ENCODE measurements at places on chromosomes 3 and 15.

DNA sequence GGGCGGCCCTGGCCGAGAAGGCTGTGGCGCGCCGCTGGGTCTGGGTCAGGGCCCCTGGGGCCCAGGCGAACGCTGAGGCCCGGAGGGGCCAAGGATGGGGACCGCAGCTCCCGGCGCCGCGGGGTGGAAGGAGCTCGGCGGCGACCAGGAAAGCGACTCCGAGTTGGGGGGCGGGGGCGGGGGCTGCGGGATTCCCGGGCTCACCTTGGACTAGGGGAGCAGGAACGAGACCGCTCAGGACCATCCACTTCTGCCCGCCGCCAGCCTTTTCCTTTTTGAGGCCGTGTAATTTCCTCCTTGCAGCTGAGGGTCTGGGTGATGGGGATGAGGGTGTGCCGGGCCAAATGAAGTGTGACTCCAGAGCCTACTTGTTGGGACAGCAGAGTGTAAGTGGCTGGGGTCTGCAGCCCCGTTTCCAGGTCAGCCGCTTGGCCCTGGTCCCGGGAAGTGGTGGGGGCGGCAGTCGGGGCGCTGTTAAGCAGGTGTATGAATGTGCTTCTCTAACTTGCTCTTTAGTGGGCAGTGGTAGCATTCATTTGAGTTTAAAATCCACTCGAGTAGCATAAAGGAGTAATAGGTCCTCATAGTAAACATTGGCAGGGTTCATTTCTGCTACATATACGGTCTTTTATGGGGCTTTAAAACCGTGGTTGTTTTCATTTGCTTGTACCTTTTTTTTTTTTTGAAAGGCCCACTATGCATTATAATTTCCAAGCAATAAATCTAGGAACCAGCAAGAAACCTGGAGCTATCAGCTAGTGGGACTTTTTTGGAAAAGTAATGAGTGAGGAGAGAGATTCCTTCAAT, 717 bp downstream of the PXK start:
- peak; percentile 60 for DNase-seq

- DNase-seq, result peak; percentile 39
Measured at GRCh38 chr3:51670053-51670822, 814 bp upstream of the TEX264 start.

- no peak for DNase-seq
Measured at GRCh38 chr3:42493126-42493797, 9.2 kb upstream of the VIPR1 start.

- no peak for DNase-seq
Measured at GRCh38 chr15:53536479-53537120, 222.9 kb downstream of the WDR72 start.

- no peak for DNase-seq
Measured at GRCh38 chr3:123076496-123077418, 9.9 kb downstream of the PDIA5 start.

- DNase-seq, result peak; percentile 61
Measured at GRCh38 chr3:124467980-124468902, 262.0 kb upstream of the UMPS start.
